Esophagus squamous epithelium (tissue), 5 donors: ENCODE measurements at places on chromosomes 13 and 19.

GRCh38 chr13:24353736-24354135, 44.4 kb downstream of the C1QTNF9 start:
- no peak for DNase-seq

- DNase-seq = no peak
These were observed 60.4 kb upstream of the ABCC4 start for GRCh38 chr13:95361686-95362085.

GRCh38 chr13:92547266-92547665, 679.3 kb upstream of the GPC6 start:
- no peak for DNase-seq

GRCh38 chr13:36428086-36428485, 4.2 kb upstream of the CCNA1 start:
- DNase-seq = no peak

DNA sequence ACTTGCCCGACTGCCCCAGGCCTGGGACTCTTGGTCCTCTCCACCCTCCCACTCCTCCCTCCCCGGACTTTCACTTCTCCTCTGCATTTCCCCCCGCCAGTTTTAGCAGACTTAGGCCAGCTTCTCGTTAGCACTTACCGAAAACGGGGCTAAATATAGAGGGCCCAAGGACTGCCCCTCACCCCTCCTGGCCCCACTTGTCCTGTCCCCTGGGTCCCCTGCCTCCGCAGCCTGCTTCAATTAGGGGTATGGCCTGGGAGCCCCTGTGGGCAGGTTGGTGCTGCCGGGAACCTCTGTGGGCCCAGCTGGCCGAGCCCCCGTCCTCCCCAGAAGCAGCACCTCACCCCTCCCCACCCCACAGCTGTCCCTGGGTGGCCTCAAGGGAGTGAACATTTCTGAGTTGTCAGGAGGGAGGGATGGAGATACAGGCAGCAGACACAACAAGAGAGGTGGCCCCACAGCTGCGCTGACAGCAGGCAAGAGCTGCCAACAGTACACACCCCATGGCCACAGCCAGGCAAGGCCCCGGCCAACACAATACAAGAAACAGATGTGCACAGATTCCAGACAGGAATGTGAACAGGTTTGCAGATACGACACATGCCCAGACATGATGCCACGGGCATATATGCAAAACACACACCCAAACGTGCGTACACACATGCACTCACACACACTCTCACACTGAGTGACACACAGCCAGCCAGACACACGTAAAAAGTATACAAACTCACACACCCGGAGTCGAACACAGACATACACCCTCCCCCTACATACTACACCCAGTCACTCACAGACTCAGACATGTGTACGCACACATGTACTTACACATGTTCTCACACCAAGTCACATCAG, 2.6 kb downstream of the POU2F2 start:
- DNase-seq = no peak

- no peak for DNase-seq
These were observed 16.6 kb upstream of the IRS2 start for GRCh38 chr13:109802936-109803335.

- DNase-seq = no peak
These were observed 353.3 kb upstream of the HTR2A start for GRCh38 chr13:47250146-47250545.

- DNase-seq = no peak
These were observed 14.9 kb downstream of the MAP2K2 start for GRCh38 chr19:4108767-4109625.

GRCh38 chr19:18027151-18027550, 19.2 kb downstream of the ARRDC2 start:
- no peak for DNase-seq

DNA sequence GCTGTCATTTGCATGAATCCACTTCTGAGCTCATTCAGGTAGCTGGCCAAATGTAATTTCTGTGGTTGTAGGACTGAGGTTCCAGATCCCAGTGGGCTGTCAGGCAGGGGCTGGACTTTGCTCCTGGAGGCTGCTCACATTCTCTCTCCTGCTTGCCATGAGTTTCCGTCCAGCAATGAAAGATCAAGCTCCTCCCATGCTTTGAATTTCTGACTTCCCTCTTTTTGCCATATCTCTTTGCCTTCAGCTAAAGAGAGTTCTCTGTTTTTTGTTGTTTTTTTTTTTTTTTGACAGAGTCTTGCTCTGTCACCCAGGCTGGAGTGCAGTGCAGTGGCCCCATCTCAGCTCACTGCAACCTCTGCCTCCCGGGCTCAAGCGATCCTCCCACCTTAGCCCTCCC, 76.9 kb downstream of the ING1 start:
- no peak for DNase-seq

DNA sequence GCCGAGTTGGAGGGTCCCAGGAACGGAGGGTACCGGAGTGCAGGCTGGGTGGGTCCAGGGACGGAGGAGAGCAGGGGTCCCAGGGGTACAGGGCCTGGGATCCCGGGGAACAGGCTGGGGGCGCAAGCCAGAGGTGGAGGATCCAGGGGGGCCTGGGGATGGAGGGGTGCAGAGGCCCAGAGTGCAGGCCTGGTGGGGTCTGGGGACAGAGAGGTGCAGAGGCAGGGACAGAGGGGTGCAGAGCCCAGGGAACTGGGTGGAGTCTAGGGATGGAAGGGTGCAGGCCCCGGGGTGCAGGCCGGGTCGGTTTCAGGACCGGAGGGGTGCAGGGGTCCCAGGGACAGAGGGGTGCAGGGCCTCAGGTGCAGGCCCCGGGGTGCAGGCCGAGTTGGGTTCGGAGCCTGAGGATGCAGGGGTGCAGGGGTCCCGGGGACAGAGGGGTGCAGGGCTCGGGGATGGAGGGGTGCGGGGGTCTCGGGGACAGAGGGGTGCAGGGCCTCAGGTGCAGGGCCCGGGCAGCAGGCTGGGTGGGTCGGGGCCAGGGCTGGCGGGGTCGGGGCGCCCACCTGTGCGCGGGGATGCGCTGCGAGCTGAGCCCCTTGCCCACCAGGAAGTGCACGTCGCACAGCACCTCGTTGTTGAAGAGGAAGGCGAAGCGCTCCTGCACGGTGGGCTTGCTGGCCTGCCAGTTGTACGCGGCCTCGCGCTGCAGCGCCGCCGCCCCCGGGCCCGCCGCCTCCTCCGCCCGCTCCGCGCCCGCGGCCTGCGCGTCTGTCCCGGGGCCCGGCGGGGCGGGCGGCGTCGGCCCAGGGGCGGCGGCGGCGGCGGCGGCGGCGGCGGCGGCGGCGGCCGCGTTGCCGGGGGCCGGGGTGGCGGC, 545 bp downstream of the BTBD2 start:
- DNase-seq = no peak
